Muscle of back (tissue), 13 donors: ENCODE measurements at places on chromosomes 3 and 15.
A peak's percentile ranks its signal among the peaks of the same experiment; 100 is the strongest.

GRCh38 chr15:85026304-85027032 is 44.8 kb downstream of the PDE8A start:
- DNase-seq, result no peak

DNA sequence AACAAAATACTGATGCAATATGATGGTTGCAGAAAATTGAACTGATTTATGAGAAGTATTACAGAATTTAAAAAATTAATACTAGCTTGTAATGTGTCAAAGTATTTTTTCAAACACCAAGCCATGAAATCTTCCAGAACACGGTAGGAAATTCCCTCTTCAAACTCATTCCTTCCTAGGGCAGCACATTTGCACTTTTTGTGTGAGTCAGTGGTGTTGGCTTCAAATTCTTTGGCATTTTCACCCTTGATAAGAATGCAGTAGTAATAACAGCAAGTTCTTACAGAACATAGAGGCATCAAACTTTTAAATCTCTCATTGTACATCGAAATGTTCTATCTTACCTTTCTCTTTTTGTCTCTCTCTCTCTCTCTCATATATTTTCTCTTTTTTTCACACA is 191.8 kb downstream of the CGGBP1 start:
- DNase-seq, result no peak

GRCh38 chr15:60646595-60646994 is 167.7 kb upstream of the ICE2 start:
- DNase-seq, result no peak

DNA sequence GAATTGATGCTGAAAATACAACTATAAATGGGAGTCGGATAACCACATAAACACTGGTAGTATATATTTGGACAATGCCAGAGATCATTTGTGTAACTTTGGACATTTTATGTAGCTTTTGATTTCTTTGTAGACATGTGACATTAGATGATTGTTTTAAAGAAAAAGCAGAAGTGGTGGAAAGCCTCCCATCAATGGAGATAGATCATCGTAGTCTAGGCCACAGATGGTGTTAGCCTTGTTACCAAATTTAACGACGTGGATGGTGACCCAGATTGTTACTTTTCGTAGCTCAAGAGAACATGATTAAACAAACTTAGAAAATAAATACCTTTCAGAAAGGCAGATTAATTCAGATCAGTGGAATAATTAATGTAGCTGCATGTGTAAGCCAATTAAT is 8.8 kb downstream of the CACNA1D start:
- no peak for DNase-seq

DNA sequence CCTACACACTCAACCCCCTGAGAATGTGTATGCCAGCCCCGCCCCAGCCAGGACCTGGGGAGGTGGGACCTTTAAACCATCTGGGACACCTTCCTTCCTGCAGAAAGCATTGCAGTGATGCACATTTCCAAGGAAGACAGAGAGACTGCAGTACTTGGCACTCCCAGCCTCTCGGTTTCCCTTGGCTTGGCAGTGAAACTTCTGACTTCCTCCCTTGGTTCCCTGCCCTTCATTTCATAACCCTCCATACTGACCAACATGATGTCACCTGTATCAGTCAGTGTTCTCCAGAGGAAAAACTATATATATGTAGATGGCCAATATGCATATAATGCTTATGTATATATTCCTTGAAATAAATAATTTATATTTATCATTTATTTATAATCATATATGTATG is 103.2 kb downstream of the SST start:
- DNase-seq, result no peak

GRCh38 chr3:123953735-123954134 is 7.3 kb downstream of the CCDC14 start:
- no peak for DNase-seq

DNA sequence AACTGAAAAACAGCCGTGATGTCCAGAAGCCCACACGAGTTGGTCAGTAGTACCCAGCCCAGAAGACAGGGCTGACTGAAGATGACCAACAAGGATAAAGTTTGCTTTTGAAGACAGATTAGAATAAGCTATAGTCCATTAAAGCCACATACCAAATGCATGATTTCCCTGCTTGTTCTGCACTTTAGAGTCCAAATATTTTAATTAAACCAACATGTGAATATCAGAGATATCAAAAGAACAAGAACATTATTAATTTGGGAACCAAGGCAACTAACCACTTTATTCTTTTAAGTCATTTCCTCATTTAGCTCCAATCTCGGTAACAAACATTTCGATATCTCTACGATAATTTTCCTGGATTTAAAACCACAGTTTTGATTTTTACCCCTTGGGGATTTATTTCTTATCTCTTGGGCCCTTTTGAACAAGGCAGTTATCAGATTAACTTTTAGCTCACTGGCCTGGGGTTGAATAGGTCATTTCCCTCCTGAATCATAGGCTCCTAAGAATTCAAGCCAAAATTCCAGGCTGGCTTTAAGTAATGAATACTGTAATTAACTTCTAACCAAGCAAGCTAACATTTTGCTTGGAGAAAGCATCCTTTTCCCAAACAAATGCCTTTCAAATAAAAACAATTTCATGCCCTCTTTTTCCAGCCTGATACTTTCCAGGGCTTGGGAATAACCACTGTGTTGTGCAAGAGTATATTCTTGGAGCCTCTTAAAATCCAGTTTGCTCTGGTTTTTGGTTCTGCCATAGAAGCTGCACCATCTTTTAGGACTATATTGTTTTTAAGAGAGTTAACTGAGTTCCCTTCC is 102.9 kb upstream of the NR2E3 start:
- no peak for DNase-seq

GRCh38 chr3:50611464-50612233 is at the start of gene CISH:
Gene CISH, minus strand, starts transcription at chr3:50611774. Its CDS starts 124 bp downstream, at chr3:50611650.
- peak; percentile 98 for DNase-seq

DNA sequence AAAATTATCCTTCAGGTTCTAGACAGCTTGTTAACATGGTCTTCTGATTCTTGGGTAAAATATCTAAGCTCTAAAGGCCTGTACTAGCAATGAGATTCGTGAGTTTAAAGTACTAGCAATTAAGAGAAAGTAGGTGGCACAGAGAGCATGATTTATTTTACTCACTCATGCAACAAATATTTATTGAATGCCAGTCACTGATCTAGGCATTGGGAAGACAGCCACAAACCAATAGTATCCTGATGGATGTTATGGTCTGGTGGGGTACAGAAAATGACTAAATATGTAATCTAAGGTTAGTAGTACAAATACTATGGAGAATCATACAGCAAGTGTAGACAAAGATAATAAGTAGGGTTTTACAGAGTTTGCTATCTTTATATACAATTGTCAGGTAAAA is 751.3 kb downstream of the ZNF385D start:
- DNase-seq, result no peak
